Liver (tissue), 10 donors: ENCODE measurements at places on chromosomes 2 and 18.

DNA sequence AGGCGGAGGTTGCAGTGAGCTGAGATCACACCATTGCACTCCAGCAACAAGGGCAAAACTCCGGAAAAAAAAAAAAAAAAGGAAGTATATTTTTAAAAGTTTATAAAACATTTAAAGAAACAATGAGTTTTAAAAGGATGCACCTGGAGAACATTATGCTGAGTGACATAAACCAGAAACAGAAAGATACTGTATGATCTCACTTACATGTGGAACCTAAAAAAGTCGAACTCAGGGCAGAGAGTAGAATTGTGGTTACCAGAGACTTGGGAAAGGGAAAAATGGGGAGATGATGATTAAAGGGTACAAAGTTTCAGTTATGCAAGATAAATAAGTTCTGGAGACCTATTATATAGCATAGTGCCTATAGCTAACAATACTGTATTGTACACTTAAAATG is 52.8 kb upstream of the RTN4 start:
- DNase-seq, result no peak

DNA sequence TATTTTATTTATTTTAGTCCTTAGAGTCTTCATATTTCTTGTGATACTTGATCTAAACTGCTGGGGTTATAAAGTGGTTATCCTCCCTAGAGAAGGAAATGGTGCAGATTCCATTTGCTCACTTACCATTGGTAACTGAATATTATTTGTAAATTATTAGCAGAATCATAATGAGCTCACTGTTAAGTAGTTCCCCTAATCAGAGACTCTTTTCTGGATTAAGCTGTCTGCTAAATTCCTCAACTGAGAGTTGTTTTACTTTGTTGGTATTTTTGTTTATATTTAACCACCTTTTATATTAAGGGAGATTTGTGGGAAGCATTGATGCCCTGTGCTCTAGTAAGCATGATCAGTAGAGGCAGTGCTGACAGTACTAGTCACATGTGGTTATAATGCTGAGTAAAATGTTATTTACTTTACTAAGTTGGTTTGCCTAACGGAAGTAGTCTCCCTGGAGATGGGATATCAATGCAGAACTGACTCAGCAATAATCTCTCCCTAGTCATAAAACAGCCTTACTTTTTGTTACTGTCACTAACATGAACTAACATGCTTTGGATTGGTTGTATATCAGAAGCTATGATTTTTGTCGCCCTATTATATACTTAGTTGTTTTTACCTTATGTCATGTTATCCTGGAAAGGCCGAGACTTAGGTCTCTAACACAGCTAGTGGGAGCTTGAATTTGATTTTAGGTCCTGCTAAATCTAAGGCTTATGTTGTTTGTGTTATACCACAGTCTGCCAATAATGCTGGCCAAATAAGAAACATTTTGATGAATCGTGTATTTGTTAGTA is 166.7 kb downstream of the MCFD2 start:
- DNase-seq, result no peak

DNA sequence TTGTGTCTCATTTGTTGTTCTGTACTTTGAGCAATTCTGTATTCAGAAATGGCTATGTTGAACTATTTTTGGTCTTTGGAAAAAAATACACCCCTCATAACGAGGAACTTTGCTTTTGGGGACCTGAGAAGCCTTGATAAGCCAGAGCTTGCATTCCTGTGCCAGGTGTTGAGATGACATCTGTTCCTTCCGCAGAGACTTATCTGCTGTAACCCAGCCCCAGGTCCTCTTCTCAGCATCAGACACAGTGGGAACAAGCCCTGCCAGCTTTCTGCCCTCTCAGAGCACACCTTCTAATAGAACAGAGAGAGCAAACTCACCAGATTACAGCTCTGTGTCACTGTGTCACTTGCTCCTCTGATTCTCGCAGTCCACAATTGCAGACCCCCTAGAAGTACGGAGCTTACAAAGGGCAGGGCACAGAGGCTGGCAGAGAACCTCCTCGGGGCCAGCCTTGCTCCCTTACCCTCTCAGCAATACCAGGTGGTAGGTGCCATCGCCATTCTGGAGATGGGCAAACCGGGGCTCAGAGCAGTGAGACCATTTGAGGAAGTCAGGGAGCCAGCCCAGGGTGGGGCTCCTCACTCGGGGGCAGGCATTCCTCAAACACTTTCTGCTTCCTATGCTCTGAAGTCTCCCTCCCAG is 97.4 kb downstream of the DDX1 start:
- DNase-seq, result no peak

GRCh38 chr2:2650608-2651375 is 319.7 kb upstream of the MYT1L start:
- DNase-seq, result no peak

DNA sequence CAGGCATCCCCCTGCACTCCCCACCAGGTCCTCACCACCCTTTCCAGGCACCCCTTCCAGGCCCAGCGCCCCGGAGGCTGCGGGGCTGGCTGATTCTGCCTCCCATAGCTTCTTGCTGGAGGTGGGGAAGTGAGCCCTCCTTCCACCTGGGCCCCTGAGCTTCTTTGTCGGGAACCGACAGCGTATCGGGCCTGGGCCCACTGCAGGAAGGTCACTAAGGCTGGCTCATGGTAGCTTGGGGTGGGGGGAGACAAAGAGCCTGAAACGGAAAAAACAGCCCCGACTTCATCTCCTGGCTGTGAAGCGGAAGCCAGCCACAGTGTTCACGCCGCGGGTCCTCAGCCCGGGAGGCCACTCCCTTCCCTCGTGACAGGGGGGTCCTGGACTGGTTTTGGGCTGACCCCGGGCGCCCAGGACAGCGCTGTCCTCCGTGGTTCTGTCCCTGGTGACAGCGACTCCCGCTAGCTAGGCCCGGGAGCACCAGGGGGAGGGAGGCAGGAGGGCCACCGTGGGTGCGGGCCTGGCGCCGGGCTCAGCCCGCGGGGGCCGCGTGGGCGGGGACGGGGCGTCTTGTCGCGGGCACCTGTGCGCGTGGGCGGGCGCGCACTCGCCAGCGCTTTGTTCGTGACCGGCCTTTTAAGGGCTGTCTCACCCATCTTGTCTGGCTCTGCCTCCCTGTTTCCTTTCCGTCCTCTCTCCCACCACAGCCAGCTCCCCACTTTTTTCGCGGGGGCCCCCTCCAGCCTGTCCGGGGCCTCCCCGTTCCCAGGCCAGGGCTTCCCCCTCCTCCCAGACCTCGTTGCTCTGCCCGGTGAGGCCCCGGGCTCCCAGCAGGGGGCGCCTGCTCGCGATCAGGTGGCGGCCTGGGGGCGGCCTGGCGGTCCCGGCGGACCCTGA is 64.9 kb downstream of the DNMT3A start:
- peak; percentile 69 for DNase-seq

DNA sequence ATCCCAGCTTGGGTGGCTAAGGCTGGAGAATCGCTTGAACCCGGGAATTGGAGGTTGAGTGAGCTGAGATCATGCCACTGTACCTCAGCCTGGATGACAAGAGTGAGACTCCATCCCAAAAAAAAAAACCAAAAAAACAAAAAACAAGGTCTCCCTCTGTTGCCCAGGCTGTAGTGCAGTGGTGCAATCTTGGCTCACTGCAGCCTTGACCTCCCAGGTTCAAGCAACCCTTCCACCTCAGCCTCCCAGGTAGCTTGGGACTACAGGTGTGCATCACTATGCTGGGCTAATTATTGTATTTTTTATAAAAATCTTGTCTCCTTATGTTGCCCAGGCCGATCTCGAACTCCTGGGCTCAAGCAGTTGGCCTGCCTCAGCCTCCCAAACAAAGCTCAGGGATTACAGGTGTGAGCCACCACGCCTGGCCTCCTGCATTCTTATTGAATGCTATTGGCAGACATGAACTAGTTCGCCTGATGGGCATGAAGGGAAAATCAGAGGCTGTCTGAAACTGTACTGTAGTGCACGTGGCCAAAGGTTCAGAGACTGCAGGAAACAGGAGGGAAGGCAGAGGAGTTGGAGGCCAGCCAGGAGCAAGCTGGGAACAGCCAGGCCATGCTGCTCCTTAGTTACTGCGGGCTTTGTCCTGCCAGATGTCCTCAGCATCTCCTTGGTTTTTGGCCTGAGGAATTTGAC is 16.0 kb upstream of the ASXL2 start:
- DNase-seq, result no peak

GRCh38 chr18:6625481-6625880 is 104.0 kb upstream of the ARHGAP28 start:
- no peak for DNase-seq

DNA sequence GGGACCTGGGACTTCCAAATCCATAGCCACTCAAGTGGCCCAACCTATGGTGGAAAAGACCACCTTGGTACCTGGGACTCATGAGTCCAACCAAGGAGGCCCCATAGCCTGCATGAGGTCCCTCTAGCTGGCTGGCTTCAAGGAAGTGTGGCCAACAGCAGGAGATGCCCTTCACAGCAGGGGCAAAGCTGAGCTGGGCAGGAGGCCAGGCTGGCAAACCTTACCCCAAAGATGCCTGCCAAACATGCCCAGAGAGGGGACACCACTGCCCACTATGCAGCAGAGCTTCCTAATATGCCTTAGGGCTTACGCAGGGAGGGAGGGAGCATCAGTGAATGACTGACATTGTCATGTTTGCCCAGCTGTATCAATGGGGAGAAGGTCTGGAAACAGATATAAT is 188.0 kb upstream of the GLI2 start:
- DNase-seq, result no peak

DNA sequence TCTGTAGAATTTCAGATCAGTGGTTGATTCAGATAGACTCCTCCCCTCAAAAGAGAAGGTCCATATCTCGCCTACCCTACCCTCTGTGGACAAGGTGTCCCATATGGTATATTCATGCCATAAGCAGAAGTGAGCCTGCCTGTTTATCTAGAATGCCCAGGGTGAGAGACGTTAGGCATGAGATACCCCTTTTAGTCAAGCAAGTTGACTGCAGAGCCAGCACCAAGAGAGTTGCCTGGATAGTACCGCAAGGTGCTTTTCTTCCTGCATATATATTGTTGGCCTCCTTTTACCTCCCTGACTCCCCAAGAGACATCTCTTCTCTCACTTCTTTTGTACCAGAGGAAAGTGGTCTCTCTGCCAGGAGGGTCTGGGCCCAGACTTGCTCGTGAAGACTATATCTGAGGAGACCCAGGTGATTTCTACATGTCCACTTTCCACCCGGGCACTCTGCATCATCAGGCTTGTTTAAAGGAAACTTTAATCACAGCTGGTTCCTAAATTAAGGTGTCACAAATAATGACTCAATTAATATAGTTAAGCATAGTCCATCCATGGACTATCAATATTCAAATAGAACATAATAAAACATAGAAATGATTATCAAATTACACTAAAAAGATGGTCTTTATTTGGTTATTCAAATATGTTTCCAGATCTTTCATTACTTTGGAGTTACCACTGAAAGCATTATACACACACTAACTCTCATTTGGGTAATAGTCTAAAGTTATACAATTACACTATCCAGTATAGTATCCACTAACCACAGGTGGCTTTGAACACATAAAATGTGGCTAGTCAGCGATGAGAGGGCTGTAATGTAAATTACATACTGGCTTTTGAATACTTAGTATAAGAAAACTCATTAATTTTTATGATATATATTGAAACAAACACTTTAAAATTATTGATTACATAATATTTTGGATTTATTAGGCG is 4.1 kb downstream of the ITGA4 start:
- peak; percentile 50 for DNase-seq

GRCh38 chr2:179796213-179797007 is 65.0 kb downstream of the ZNF385B start:
- DNase-seq, result no peak

- DNase-seq, result peak; percentile 26
Measured at GRCh38 chr2:128450211-128451024, 131.8 kb upstream of the HS6ST1 start.

- DNase-seq, result no peak
Measured at GRCh38 chr2:45330637-45331409, 280.2 kb downstream of the SRBD1 start.

GRCh38 chr18:75374466-75374865 is 53.0 kb downstream of the SMIM21 start:
- DNase-seq, result no peak

DNA sequence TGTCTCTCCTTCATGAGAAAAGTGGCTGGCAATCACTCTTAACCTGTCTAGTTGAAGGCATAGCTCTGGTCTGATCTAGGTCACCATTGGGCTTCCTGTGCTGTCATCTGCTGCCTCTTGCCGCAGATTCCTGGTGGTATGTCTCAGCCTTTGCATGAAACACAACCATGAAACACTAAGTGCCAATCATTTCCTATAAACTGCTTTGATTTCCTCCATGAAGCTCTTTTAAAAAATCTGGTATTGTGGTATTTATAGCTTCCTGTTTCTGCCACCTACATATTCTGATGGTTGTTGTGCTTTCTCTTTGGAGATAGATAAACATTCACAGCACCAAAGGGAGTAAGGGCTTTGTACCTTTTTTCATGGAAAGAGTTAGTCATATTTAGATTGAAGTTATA is 120.0 kb upstream of the EPC2 start:
- no peak for DNase-seq

DNA sequence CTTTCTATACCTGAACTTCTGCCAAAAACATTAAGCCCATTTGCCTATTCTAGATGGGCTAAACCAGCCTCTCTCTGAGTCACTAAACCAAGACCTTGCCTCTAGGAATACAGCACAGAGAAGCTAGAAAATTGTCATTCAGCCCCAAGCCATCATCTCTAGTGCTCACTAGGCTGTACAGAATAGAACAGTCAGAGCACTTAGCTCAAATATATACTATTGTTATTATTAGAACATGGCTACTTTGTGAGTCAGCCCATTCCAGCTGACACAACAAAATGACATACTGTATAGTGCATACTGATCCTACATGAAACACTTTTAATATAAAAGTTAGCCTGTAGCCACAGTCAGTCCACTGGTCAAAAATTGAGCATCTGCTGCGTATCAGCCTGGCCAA is 418.8 kb downstream of the NRXN1 start:
- DNase-seq, result no peak

DNA sequence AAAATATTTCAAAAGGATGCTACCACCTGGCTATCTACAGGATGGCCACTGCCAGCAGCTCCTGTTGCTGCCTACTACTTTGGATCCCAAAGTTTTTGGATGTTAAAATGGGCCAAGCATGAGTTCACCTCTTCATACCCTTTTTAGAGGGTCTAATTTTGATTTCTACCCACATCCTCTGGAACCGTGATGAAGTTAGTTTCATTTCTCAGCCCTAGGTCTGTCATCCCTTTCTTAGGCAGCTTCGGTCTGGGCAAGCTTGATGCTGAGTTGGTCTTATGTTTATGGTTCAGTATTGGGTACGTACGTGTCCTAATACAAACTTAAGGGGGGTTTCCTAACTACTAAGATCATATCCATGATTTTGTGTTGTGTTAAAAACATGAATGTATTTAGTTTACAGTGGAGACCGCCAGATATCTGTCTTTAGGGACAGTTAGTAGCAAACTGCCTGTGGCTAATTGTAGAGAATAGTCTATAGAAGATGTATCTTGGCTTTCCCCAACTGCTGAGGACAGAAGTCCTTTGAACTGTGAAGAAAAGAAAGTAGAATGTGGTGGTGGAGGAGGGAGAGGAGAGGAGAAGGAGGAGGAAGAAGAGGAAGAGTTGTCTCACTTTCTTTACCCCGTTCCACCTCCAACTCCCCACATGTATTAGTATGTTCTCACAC is 184.9 kb downstream of the UBE2E3 start:
- no peak for DNase-seq

GRCh38 chr2:29114946-29115609 is at the start of gene CLIP4:
TSS of gene CLIP4 (plus strand) at chr2:29115415. CDS start at chr2:29121389, 5,974 bp downstream.
- no peak for DNase-seq

GRCh38 chr2:221166292-221166691 is 405.8 kb downstream of the EPHA4 start:
- DNase-seq, result no peak
